Posterior vena cava (tissue), 2 donors: ENCODE measurements at places on chromosomes 13 and 19. TPM values are rescaled to one million over a fixed set of nuclear protein-coding genes. Genes with fewer than 3 reads are reported as not detected.

GRCh38 chr19:31955884-31956283 is 389.5 kb upstream of the ZNF507 start:
- no peak for DNase-seq

GRCh38 chr19:7917267-7918061 is 2.7 kb upstream of the SNAPC2 start:
- DNase-seq: no peak

GRCh38 chr13:101520672-101521071 is 68.2 kb downstream of the ITGBL1 start:
- no peak for DNase-seq

- no peak for DNase-seq
Observed at GRCh38 chr19:17755977-17756670, 4.8 kb downstream of the FCHO1 start.

- DNase-seq: no peak
Observed at GRCh38 chr19:1700733-1701663, 48.6 kb upstream of the TCF3 start.

- DNase-seq: no peak
Observed at GRCh38 chr13:112790735-112791641, 101.2 kb downstream of the ATP11A start.

GRCh38 chr19:34851277-34851804 is 75.4 kb upstream of the ZNF30 start:
- DNase-seq: peak; percentile 46

GRCh38 chr13:76885203-76886004 is 801 bp downstream of the KCTD12 start:
- peak; percentile 93 for DNase-seq

GRCh38 chr13:36211567-36211966 is 2.8 kb downstream of the SOHLH2 start:
- DNase-seq: no peak

GRCh38 chr19:19463348-19464117 is 51.8 kb downstream of the TSSK6 start:
- peak; percentile 88 for DNase-seq

GRCh38 chr19:4503132-4503824 is 15.0 kb downstream of the PLIN4 start:
- DNase-seq: no peak

DNA sequence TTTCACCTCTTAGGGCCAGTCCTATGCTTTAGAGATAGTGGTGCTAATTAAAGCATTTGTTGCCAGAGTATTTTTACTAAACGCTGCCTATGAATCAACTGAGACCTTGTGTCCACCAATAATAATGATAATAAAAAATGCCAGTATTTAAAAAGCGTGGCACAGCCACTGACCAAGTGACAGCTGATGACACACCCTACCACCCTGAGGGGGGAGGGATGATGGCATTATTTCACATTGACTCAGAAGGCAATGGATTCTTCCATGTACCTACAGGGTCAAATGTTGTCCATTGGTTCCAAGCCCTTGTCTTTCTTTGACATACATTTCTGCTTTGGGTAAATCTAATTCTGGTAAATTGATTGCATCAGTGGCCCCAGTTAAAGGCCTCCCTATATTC is 384.4 kb downstream of the DLEU7 start:
- DNase-seq: no peak

DNA sequence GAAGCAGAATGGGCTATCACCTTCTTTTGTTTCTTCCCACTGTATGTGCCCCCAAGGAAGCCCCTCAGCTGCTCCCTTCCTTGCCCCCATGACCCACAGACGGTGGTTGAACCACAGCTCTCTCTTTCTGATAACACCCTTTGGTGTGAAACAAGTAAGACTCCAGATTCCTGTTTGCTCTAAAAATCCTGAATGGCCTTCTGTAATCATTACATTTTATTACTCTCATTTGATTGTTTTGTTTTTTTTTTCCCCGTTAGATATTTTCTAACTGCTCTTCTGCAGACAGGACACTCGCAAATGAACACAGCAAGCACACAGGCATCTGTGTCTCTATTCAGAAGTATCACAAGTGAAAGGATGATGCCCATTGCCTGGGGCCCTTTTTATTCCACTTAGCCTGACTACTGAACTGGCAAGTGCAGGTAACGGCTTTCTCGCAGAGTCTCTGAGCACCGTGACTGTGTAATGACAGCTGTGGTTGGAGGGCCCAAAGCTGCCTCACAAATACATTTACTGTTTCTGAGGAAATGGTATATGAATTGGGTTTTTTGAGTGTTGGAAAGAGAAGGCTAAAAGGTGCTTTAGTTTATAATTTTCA is 59.3 kb downstream of the OXGR1 start:
- DNase-seq: no peak

- DNase-seq: no peak
Observed at GRCh38 chr13:102839462-102839861, 6.4 kb upstream of the ERCC5 start.

DNA sequence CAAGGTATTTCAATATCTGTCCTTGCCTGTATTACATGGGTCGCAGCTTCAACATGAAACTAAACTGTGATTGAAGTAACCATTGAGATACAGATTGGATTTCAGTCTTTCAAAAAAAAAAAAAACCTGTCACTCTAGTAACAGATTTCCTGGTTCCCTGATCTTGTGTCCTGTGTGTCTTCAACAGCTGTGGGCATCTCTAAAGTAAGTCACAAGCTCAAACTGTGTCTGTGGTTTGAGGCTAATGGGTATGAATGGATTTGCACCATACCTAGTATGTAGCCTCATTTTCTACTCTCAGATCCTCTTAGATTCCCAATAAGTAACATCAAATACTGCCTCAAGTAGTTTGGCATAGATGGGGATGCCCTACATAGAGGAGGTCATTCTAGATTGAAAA is 300.1 kb downstream of the COG6 start:
- no peak for DNase-seq

- DNase-seq: peak; percentile 30
Observed at GRCh38 chr19:16951529-16951928, 62.7 kb downstream of the F2RL3 start.

GRCh38 chr13:50419896-50420295 is 404.7 kb downstream of the KCNRG start:
- no peak for DNase-seq

- no peak for DNase-seq
Observed at GRCh38 chr19:4620675-4621074, 18.6 kb upstream of the TNFAIP8L1 start.

DNA sequence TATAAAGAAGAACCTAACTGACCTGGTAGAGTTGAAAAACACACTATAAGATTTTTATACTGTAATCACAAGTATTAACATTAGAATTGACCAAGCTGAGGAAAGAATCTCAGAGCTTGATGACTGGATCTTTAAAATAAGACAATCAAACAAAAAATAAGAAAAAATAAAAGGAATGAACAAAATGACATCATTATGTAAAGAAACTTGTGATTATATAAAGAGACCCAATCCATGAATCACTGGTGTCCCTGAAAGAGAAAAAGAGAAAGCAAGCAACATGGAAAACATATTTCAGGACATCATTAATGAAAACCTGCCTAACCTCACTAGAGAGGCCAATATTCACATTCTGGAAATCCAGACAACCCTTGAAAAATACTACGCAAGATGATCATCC is 822.5 kb upstream of the SLITRK5 start:
- DNase-seq: no peak

DNA sequence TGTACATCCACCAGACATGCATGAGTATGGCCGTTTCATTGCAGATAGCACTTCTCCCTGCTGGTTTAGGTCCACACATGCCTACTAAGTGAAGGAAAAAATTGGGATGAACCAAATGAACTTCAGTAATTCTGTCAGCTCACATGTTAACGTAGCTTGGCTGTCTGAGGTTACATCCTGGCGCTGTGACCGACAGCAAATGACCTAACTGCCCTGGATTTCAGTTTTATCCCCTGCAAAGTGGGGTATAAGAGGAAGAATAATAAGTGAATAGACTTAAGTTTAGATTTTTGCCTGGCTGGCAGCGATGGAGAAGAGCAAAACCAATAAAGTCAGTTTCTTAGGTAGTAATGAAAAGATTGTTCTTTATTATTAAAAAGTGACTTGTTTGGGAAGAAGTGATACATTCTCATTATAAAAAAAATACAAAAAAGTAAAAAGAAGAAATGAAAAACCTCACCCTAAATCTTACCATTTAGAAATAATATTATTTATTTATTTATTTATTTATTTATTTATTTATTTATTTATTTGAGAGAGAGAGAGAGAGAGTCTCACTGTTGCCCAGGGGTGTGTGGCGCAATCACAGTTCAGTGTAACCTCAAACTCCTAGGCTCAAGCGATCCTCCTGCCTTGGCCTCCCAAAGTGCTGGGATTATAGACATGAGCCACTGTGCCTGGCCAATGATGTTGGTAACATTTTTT is 4.2 kb upstream of the RNF113B start:
- no peak for DNase-seq

DNA sequence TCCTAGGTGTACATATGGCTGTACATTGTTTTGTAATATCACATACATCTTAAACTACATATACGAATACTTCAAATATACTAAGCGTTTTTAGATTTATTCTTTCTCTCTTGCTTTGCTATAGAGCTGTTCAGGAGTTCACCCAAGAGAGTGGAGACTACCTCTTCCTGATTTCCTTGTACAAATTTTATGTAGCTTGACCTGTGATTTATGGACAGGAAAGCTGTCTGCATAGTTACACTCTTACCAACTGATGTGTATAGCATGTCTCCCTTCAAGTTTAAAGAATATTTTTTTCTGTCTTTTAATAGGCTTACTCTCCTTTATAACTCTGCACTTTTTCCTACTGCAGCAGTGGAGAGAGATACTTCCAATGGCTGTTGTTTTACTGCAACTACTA is 428.7 kb downstream of the NDFIP2 start:
- no peak for DNase-seq

DNA sequence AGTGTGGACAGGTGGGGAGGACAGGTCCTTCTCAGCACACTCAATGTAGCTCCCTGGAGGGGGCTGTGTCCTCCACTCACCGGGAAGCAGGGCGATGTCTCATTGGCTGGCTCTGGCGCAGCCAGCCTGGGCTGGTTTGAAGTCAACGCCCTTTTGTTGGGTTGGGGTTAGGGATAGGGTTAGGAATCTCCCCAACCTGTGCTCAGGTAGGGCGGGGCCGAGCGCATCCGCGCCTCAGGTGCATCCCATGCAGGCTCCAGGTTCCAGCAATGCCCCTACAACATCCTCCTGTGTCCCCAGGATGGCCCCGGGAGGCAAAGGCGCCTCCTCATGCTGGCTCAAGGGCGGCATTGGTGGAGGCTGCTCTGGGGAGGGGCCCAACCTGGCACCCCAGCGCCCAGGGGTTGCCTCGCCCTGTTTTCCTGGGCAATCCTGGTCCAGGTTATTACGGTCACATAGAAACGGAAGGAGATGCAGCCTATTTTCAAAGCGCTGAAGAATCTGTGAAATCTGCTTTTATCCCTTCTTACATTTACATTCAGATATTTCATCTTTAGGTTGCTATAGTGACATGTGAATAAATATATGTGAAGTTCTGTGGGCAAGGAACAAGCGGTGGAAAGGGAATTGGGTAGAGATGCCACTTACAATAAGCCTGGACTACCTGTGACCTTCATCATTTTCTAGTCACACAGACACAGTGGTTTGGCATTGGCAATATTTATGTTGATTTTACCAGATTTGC is 74.3 kb downstream of the TM9SF2 start:
- DNase-seq: no peak

GRCh38 chr19:55369653-55370304 is 484 bp downstream of the IL11 start:
- no peak for DNase-seq

GRCh38 chr13:59666504-59666903 is 497.2 kb downstream of the DIAPH3 start:
- no peak for DNase-seq

- DNase-seq: peak; percentile 68
Observed at GRCh38 chr13:111482126-111482525, 161.7 kb downstream of the TEX29 start.

DNA sequence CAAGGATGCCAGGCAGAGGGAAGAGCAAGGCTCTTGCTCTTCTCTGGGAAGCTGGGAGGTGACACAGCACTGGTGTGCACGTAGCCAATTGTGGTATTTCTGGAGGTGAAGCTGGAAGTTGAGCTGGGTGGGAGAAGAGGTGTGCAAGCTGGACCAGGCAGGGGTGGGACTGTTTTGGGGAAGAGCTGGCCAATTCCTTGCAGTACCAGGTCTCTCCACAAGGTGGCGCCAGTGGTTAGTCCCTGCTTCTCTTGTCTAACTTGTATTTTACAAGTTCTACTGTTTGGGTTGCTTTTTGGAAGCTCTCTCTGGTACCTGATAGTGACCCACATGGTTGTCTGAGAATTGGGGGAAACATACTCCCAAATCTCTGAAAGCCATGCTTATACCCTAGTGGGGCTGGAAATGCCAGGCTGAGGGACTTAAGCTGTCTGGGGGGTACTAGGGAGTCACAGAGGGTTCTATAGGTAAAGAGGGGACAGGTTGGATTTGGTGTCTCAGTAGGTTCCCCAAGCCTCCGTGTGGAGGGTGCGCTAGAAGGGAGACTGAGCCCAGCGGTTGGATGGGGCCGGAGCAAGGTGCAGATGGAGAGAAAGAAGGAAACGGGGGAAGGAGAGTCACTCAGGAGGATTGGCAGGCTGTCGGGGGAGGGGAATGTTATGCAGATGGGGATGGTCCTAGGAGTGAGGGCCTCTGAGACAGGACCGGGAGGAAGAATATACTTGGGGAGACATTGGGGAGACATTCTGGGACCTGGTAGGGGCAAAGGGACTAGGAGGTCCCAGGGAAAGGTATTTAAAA is 3.0 kb downstream of the HPN start:
- peak; percentile 89 for DNase-seq

DNA sequence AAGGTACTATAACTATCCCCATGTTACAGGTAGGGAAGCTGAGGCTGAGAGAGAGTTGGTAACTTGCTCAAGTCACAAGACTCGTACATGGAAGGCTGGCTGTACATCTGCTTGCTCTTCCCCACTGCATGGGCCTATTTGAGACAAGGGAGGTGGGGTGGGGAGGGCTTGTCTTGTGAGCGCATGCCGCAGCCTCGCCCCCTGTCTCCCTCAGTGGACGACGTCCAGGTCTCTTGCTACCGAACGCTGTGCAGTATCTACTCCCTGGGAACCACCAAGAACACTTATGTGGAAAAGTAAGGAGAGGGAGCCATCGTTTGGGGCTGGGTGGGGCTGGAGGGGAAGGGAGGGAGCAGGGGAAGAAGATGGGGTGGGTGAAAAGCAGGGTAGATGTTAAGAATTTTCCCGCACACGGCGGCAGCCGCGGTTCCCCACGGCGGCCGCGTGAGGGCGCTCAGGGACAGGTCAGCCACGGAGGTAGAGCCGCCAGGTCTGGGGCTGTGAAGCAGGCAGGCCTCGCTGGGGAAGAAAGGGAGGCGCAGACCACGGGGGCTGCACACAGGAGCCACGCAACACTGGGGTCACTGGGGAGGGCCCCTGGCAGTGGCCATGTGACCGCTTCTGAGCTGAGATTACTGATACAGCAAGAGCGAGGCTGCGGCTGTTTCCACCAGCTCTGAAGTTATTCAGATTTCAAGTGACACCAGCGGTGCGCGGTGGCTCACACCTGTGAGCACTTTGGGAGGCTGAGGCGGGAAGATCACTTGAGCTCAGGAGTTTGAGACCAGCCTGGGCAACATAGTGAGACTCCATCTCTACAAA is 81.5 kb downstream of the RYR1 start:
- DNase-seq: peak; percentile 90

- DNase-seq: no peak
Observed at GRCh38 chr13:75934889-75935288, 298.8 kb downstream of the LMO7 start.

Gene FREM2
- total RNA-seq: 0.09 TPM

Gene CALR3
- total RNA-seq: not detected

Gene MFSD12
- total RNA-seq: 52.7 TPM

Gene PRTN3
- total RNA-seq: not detected

Gene MCEMP1
- total RNA-seq: 3.0 TPM

Gene NOVA2
- 8.0 TPM for total RNA-seq

Gene SSC5D
- 32.4 TPM for total RNA-seq

Gene LYL1
- total RNA-seq: 13.0 TPM

Gene C13orf46
- 1.2 TPM for total RNA-seq

Gene OVOL3
- not detected for total RNA-seq
